ENCODE measurements at places on chromosomes 4 and X.

DNA sequence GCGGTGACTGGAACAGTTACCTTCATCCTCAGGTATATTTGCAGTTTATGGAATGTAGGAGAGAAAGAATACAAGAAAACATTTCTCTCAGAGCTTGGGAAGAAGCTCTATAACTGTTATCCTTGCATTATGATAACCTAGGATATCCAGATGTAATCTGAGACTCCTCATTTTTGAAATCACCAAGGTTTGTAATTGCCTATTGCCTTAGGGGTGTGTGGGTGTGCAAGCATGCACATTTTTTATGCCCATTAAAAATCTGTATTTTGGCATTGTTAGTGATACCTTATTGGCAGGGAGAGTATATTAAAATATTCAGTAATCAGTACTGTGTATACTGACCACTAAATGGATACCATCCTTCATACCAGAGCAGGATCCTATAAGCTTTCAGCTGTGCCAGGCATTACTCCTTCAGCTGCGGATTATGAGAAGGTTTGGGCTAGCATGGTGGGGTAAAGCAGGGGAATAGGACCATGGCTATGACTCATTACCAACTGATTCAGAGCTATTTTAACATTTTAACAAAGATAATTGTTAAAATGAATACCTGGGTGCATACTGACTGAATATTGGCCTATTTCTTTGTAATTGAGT lies 8.3 kb downstream of the SEC24B start:
- DNase-seq, result peak; percentile 34

GRCh38 chrX:40107291-40108161 lies 9.8 kb upstream of the BCOR start:
- DNase-seq, result peak; percentile 63

GRCh38 chrX:23035493-23035892 lies 35.7 kb downstream of the DDX53 start:
- no peak for DNase-seq

GRCh38 chr4:185956544-185956940 lies 112.4 kb upstream of the TLR3 start:
- DNase-seq, result no peak
